ENCODE measurements at places on chromosomes 3 and 15.

DNA sequence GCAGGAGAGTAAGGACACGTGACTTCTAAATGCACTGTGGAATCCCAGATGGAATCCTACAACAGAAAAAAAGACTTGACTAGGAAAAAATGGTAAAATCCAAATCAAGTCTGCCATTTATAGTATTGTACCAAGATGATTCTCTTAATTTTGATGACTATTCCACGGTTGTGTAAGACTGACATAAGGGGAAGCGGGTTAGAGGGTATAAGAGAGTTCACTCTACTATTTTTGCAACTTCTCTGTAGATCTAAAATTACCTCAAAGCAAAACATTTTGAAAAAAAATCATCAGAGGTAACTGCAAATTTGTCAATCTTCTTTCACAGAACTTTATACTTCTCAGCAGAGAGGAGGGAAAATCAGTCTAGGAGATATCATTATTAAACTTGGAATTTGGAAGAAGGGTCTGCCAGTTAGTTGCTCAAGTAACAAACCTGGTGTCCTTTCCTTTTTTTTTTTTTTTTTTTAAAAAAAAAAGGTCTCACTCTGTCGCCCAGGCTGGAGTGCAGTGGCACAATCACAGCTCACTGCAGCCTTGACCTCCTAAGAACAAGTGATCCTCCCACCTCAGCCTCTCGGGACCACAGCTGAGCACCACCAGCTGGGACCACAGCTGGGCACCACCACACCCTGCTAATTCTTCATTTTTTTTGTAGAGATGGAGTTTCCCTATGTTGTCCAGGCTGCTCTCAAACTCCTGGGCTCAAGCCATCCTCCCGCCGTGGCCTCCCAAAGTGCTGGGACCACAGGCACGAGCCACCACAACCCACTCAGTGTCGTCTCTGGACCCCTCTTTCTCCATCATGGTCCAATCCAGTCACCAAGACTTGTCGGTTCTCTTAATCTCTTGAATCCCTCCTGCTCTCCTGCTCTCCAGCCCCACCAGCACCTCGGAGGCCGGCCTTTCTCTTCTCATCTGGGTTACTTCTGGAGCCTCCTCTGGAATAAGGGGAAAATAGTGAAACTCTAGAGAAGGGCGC is 14.9 kb upstream of the HES1 start:
- DNase-seq: no peak

GRCh38 chr15:58357529-58358476 is 74.0 kb upstream of the LIPC start:
- DNase-seq: no peak

- no peak for DNase-seq
Measured at GRCh38 chr3:100954990-100955389, 38.2 kb downstream of the ABI3BP start.

- DNase-seq: no peak
Measured at GRCh38 chr15:52294881-52295420, 653 bp downstream of the MYO5C start.

- DNase-seq: no peak
Measured at GRCh38 chr3:137061186-137061585, 103.4 kb downstream of the IL20RB start.

- no peak for DNase-seq
Measured at GRCh38 chr3:49634736-49635135, 39.4 kb upstream of the APEH start.

- DNase-seq: no peak
Measured at GRCh38 chr3:186525369-186526255, 18.6 kb downstream of the CRYGS start.

GRCh38 chr3:122253581-122253980 is 70.1 kb downstream of the CASR start:
- DNase-seq: no peak

GRCh38 chr3:182414586-182414985 is 378.7 kb upstream of the ATP11B start:
- no peak for DNase-seq

DNA sequence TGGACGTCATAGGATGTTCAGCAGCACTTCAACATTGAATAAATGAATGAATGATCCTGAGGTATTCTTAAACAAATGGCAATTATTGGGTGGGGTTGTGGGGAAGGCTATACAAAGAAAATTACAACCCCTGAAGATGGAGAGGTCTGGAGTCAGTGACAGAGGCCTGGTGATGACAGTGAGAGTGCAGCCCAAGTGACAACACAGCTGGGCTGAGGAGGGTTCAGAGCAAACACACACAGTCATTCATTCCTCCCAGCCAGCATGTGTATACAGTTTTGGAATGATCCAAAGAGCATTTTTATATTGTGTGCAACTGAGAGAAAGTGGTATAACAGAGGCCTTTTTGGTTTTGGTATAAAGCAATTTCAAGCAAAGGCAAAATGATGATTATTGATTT is 148.1 kb downstream of the ANO10 start:
- DNase-seq: no peak

GRCh38 chr3:94065122-94065521 is 2.3 kb downstream of the NSUN3 start:
- DNase-seq: no peak

GRCh38 chr15:70768257-70768883 is 5.0 kb upstream of the UACA start:
- DNase-seq: no peak

GRCh38 chr3:150227839-150228238 is 180.3 kb upstream of the TSC22D2 start:
- DNase-seq: peak; percentile 89

GRCh38 chr15:101064795-101065569 is 145.8 kb downstream of the LRRK1 start:
- no peak for DNase-seq

GRCh38 chr3:126394179-126394976 is at the start of gene CFAP100:
Gene CFAP100, plus strand, starts transcription at chr3:126394909. Its CDS starts 1,092 bp downstream, at chr3:126396001.
- no peak for DNase-seq

- DNase-seq: peak; percentile 27
Measured at GRCh38 chr3:45683417-45684326, 5.5 kb upstream of the SACM1L start.

DNA sequence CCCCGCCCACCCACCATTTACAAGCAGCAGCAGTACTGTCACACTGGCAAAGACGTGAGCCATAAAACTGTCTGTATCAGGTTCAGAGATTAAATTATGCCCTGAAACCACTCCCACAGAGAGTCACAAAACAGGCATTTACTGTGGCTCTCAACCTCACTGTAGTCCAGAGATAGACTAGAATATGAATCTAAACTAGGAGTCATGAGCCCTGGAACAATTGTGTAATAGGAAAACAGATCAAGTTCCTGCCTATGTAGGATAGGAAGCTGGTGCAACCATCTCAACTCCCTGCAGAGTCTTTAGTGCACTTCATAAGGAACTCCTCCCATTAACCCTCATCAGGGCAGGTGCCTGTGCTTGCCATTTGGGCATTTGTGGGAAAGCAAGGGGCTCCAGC is 61.7 kb downstream of the FAM227B start:
- DNase-seq: no peak

DNA sequence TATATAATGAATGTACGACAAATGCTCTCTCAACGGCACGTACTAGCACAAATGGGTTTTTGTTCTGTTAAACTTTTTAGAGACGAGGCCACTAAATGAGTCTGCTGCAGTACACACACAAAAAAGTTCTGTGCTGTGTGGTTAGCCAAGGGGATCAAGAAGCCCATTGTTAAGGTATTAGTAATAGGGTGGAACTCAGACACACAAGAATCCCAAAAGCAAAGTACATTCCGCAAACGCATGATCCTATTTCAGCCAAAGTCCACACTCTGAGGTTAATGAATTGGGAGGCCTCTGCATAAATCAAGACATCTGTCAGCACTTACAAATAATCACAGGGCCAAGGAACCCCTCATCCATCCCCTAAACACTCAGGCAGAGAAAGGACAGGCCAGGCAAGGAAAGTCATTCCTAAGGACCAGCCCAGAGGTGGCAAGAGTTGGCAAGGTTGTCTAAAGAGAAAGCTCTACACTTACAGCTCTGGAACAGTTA is 12.1 kb downstream of the OSBPL10 start:
- no peak for DNase-seq

GRCh38 chr3:7504886-7505775 is 644.2 kb downstream of the GRM7 start:
- DNase-seq: no peak

- DNase-seq: no peak
Measured at GRCh38 chr3:43499256-43499655, 122.6 kb downstream of the ANO10 start.

- no peak for DNase-seq
Measured at GRCh38 chr3:190150681-190151080, 30.0 kb upstream of the P3H2 start.

DNA sequence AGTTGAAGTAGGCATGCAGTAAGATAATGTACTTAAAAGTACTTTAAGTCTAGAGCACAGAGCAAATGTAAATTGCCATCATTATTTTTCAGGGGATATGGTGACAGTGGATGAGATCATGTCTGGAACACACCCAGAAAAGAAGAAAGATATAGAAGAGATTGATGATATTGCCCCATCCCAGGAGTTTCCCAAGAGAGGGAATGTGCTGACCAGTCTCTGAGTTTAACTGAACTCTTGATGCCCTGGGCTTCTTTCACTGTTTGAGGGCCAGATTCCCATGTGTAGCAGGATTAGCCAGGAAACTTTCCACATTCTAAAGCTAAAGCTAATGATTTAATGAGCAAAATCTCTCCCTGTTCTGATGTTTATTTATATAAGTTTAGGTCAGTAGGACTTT is 366.8 kb upstream of the UMPS start:
- DNase-seq: no peak

DNA sequence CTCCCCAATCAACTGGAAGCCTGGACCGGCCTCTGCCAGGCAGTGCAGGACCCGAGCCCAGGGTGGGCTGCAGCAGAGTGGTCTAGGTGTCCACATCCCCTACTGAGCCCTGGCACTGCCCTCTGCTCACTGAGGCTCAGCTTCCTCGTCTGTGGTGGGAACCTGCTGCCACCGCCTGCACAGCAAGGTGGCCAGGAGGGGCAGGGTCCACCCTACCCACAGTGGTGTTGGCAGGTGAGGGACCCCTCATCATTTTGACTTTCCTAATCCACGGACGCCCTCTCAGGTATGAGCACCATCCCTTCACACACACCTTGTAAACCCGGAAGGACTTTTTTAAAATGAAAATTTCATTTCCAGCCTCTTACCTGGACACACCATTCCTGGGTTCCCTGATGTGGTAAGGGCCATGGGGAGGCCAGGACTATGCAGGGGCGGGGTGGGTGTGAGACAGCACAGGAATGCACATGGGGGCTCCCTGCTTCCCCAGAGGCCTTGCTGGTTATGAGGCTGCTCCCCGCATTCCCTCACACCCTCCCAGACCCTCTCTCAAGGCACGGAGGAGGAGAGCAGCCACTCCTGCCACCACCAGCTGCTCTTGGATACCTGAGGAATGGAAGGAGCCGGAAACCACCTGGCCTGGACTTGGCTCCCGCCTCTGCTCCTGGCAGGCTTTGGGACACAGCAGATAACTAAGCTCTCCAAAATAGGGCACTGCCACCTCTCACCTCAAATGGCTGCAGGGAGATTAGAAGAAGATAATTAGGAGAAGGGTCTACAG is 185.9 kb upstream of the TPM1 start:
- no peak for DNase-seq

DNA sequence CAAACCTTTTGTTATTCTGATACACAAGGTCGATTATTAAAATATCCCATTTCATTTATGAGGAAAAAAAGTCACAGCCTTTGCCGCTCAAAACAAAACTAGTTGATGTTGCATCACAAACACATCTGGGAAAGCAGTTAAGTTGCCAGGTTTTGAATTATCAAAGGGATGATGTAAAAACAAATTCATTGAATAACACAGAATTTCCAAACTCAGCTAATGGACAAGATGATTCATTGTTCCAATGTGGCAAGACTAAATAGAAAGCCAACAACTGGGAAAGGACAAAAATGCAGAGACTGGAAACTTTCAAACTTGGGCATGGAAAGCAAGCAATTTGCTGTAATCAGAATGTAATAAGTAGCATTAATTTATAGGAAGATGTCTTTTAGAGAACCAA is 610.0 kb upstream of the ZNF385D start:
- no peak for DNase-seq

DNA sequence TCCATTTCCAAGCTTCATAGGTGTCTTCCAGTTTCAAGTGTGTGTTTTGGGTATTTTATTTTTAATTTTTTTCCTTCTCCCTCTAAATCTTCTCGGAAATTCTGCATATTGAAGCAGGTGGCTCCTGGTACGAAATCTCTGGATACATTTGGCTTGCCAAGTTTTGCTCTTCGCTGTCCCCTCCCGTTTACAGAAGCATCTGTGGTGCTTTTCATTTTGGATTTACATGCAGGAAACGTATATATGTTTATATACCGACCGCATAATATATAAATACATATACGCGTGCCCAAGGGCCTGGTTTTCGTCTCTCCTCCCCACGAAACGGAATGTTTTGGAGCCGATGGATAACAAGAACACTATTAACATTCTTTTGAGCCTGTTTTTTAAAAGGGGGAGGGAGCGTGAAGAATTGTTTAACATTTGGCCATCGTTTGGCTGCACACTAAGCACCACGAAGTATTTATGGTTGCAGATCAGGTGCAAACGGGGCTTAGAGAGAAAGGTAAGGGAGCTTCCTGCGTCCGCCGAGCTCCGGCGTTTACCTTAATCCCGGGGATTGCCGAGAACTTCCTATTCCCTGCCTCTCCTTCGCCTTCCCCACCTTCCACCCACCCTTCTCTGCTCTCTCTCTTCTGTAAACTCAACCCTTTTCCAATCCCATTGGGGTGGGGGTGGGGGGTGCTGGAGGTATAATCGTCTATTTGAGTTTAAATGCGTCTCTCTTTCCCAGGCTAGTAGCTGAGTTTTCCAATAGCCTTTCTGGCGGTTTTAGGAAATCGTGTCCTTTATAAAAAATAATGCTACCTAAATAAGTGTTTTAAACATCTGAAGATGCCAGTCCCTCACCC is 1.1 kb upstream of the NLGN1 start:
- DNase-seq: no peak

- no peak for DNase-seq
Measured at GRCh38 chr15:63805993-63806980, 27.5 kb downstream of the HERC1 start.

- no peak for DNase-seq
Measured at GRCh38 chr3:144677103-144677502, 705.5 kb downstream of the DIPK2A start.

DNA sequence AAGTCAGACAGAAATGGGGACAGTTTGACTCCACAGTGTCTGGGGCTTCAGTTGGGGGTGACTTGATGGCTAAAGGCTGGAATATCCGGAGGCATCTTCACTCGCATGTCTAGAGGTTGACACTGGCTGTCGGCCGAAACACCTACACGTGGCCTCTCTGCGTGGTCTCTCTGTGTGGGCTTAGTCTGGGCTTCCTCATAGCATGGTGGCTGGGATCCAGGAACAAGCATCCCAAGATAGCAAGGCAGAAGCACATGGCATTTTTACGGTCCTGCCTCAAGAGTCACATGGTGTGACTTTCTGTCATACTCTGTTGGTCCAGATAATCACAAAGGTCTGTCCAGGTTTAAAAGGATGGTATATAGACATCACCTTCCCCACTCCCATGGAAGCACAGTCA is 34.5 kb downstream of the MAGI1 start:
- no peak for DNase-seq

GRCh38 chr3:153615863-153616262 is 453.8 kb downstream of the RAP2B start:
- DNase-seq: no peak

Measured in NAMALWA (cell line).